CD4-positive, CD25-positive, alpha-beta regulatory T cell (primary cell): ENCODE measurements at places on chromosomes 6 and 20. TPM values are rescaled to one million over a fixed set of nuclear protein-coding genes. Genes with fewer than 3 reads are reported as not detected.

Gene CNKSR3
- 0.25 TPM for total RNA-seq

DNA sequence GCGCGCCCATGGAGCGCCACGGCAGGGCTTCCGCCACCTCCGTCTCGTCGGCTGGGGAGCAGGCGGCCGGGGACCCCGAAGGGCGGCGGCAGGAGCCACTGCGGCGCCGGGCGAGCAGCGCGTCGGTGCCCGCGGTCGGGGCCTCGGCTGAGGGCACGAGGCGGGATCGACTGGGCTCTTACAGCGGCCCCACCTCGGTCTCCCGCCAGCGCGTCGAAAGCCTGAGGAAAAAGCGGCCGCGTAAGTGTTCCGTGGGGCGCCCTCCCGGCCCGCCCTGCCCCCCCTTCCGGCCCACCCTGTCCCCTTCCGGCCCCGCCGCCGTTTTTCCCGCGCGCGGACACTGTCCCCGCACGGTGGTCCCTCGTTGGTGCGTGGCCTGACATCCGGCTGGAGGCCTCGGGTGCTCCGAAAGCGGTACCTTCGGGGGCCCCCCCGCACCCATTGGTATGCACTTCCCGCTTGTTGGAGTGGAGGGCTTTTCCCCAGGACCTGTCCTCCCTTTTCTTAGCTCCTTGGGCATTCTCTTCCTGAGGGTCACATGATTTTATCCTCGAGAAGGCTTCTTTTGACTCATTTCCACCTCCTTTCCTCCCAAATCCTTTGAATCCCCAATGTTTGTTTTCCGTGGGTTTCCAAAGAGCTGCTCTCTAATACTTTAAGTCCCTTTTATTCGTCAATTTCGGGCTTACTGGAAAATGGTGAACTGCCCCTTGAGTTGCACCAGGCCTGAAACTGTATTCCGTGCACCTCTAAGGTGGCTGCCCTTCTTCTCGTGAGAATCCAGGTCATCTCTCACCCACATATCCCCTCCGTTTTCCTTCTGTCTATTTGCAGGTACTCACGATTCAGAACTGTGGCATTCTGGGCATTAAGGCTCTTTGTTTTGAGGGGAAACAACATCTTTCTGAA lies 556 bp downstream of the PANK2 start:
- DNase-seq = peak; percentile 61

Gene GJA10
- total RNA-seq = not detected

Gene EXOC2
- total RNA-seq = 35.9 TPM

Gene KIFC1
- total RNA-seq = 8.7 TPM

Gene ALDH5A1
- total RNA-seq = 4.7 TPM

DNA sequence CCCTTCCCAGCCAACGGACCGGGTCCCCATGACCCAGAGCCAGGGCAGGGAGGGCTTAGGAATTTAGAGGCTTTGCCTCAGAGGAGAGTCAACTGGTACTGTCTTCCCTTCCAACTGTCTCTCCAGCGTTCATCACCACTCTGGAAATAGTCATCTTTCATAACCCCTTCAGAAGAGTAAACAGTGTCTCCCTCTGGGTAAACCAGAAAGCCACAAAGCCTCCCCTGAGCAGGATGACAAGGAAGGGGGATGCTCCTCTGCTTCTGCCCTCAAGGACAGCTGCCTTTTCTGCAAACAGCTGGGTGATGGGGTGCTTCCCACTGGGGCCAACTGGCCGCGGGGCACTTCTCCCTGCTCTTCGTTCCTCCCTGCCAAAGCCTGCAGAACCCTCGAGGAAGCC lies 90.1 kb downstream of the PSMG4 start:
- no peak for DNase-seq

GRCh38 chr6:53818858-53819609 lies 24.2 kb downstream of the LRRC1 start:
- no peak for DNase-seq

DNA sequence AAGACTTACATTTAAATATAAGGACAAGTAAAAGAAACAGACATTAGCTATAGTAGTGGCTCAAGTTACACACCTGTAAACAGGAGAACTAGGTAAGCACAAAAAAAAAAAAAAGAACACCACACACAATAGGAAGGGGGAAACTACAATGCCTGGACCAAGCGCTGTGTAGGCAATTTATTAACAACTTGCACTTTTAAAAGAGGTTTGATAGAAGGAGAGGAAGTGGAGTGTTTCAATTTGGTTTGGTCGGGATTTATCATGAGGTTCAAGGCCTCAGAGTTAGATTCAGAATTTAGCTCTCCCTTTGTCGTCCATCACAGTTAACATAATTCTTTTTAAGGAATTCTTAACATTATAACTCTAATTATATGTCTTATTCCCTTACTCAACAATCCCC lies 1.1 kb upstream of the USP49 start:
- no peak for DNase-seq

Gene ADTRP
- 40.9 TPM for total RNA-seq

- no peak for DNase-seq
These were observed 112.6 kb upstream of the CCN2 start for GRCh38 chr6:132063738-132064137.

DNA sequence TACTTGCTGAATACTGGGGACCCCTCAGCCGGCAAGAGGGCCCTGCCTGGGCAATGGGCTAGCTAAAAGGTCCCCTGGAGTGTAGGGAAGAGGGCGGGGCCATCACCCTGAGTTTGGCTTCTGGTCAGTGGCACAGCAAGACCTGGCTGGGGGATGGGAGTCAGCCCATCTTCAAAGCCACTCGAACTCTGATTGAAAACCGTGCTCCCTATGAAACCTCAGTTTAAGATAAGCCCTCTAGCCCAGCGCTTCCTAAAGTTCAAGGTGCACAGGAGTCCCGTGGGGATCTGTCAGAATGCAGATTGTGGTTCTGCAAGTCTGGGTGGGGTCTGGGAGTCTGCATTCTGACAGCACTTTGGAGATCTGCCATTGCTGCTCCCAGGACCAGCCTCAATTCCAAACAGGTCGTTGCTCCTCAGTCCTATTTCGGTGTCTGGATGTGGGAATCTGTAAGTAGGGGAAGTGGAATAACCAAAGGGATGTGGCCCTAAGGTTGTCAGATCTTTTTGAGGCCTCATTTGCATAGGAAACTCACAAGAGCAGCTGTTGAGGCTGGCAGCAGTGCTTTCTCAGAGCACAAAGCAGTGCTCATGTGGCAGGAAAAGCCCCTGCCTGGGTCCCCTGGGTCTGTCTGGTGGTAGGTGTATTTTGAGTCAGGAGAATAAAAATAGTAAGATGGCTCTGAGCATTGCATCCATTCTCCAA lies 85.3 kb upstream of the SCP2D1 start:
- DNase-seq = no peak

Gene PRKN
- 1.9 TPM for total RNA-seq

DNA sequence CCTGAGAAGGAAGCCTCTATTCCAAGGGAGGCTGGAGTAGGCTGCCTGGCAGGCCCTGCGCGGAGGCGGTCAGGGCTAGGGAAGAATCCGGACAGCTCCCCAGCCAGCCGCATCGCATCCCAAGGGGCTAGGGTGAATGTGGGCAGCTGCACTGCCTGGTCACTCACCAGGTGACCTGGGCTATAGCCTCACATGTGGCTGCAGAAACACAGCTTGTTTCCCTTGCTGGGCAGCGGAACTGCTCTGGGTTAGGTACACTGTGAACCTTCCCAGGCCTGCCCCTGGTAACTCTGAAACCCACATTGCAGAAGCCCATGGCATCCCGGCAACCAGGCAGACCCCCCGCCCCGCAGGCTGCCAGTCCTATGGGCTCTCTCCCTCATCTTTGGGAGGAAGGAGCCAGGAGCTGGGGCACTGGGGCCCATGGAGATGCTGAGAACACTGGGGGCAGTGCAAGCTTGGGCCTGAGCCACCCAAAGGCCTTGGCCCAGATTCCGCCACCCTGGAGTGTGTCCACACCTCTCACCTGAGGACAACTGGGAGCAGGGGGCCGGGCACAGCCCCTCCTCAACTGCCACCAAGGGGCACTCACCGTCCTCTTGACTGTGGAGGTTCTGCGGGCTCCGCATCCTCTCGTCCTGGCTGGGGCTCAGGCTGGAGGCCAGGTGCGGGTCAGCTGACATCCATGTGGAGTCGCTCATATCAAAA lies 111.0 kb downstream of the NOL4L start:
- DNase-seq = no peak

Gene THEMIS
- total RNA-seq = 22.8 TPM

GRCh38 chr6:153172815-153173214 lies 41.7 kb upstream of the RGS17 start:
- DNase-seq = no peak

GRCh38 chr6:117344444-117345291 lies 79.3 kb downstream of the VGLL2 start:
- no peak for DNase-seq

Gene OR2J1
- total RNA-seq = not detected

- DNase-seq = no peak
These were observed 303.4 kb downstream of the TAF4 start for GRCh38 chr20:61762167-61762710.

- no peak for DNase-seq
These were observed 16.1 kb downstream of the DOK5 start for GRCh38 chr20:54491506-54491905.

DNA sequence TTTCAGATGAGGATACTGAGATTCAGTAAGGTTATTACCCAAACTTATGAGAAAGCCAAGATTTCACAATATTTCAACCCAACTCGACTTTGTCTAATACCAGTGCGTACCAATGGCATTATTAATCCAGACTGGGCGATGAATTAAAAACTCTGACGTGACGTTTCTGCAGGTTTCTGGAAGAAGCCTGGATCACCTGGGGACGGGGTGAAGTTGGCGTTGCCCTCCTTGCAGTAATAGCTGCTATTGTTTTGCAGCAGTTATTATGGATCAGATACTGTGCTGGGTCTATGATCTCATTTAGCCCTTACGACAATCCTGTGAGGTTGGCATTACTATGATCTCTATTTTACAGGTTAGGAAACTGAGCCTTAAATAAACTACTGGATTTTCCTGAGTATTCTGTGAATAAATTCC lies 569 bp upstream of the CDC5L start:
- DNase-seq = no peak

DNA sequence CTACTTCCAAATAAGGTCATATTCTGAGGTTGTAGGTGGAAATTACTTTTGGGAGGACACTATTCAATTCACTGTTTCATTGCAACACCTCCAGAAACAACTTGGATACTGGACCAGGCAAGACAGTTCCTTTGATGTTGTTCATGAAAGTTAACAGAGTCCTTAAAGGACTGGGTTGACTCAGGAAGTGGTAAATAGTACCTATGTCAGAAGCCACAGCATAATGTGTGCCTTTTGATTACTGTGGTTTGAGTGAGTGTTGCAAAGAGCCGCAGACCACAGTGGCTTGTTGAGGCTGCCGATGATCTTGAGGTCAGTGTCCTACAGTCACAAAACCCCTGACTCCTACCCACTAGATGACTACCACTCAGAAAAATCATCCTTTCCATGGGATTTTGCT lies 10.9 kb downstream of the IL20RA start:
- peak; percentile 78 for DNase-seq
